LoVo (cell line): ENCODE measurements at places on chromosomes 4 and X.
A peak's percentile ranks its signal among the peaks of the same experiment; 100 is the strongest.

DNA sequence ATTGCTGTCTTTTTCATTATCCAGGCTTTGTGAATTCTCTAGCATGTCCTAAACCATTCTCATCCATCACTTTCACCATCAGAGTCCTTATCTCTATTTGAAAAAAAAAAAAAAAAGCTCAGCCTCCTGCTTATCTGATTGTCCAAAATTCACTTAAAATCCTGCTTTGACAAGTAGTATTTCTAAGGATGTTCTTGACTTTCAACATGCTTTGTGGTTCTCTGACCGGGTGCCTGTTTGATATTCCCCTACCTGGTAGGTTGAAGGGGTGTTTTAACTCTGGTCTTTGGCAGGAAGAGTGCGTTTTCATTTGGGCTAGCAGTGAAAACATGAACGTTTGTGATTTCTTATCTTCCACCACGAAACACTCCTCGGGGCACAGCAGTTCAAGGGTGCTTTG is 17.3 kb upstream of the BBS12 start:
- DNase-seq, result no peak

DNA sequence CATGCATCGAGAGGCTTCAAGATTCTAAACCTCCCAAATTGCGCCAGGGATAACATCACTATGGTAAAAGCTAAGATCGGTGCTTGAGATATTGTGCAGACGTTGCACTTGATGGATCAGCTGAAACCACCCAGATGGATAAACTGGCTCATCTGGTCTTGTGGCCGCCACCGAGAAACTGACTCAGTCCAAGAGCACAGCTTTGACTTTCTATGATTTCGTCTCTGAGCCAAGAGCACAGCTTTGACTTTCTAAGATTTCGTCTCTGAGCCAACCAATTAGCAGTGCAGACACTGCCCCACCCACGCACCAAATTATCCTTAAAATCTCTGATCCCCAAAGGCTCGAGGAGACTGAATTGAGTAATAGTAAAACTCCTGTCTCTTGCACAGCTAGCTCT is 687.2 kb downstream of the FAM133A start:
- no peak for DNase-seq

DNA sequence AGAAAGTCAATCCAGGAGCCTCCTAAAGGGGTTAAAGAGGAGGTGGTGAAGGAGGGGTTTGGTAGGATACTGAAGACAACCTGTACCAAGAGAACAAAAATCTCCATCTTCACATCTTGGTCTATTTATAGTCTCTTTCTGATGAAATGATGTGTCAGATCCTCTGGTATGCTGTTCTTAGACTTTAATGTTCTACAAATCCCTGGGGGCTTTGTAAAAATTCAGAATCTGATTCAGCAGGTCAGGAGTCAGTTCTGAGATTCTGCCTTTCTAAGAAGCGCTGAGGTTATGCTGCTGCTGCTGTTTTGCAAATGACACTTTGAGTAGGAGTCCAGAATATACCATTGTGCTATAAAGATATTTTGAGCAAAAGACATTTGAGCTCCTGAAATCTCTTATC is 172.9 kb upstream of the GLRA2 start:
- DNase-seq, result no peak

- no peak for DNase-seq
Measured at GRCh38 chr4:156615066-156615531, 356.5 kb downstream of the PDGFC start.

DNA sequence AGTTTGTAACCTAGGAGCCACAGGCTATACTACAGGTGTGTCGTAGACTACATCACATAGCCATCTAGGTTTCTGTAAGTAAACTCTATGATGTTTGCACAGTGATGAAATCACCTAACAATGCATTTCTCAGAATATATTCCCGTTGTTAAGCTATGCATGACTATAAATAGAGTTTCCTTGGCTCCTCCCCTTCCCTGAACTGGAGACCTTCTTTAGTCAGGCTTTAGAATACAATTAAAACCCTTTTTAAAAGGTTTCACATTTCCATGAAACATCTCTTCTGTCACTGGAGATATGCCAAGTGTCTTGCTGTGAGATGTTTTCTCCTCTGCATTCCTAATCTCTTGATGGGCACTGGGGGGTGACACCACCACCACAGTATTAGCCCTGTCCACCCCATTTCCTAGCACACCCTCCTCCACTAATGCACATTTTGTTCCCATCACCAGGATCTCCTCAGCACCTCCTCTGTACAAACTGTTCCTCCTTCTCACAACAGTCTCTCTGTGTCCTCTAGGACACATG is 334.6 kb upstream of the CPEB2 start:
- no peak for DNase-seq

DNA sequence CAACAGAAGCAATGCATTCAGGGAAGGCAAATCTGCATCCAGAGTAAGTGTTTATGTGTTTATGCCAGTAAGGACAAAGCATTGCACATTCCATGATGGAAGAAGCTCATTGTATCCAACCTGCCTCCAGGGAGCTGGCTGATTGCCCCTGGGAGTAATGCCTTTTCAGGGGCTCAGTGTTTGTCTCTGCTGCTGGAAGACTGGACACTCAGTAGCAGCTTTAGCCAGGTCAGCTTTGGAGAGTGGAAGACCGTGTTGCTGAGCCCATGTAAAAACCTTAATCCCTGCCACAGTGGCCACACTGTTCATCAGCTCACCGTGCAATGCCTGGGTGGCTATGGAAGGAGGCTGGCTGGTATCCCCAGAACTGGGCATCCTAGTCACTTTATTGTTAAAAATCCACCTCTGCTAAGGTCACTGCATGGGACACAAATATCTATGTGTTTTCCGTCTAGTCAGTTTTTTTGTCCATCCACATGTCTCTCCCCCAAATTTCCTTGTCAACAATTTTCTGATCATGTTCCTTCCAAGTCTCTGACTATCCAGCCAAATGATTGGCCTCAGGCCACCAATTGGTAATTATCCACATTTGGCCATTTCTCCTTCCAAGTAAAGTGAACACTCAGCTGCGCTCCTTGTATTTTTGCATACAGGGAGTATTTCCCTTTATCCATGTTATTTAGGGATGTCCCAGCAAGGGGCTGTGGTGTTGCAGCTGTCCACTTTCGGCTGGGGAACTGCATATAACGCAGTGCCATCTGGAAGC is 2044.5 kb upstream of the AGA start:
- no peak for DNase-seq

DNA sequence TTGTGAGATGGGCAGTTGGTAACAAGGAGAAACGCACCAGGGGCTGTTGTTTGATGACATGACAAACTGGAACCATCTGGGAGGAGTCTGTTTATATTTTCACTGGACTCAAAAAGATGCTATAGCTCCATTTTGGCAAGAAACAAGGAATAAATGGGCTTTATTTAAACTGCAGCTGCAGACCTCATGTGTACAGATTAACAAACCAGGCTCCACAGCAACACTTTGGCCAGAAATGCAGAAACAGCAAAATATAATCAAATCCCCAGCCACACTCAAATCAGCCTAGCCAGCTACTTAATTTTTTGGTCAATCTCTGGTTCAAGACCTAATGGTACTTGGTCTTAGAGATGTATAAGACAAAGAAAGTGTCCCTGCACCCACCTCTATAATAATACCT is 52.7 kb downstream of the ASB9 start:
- no peak for DNase-seq

- no peak for DNase-seq
Measured at GRCh38 chr4:41881981-41882624, 53.1 kb upstream of the TMEM33 start.

DNA sequence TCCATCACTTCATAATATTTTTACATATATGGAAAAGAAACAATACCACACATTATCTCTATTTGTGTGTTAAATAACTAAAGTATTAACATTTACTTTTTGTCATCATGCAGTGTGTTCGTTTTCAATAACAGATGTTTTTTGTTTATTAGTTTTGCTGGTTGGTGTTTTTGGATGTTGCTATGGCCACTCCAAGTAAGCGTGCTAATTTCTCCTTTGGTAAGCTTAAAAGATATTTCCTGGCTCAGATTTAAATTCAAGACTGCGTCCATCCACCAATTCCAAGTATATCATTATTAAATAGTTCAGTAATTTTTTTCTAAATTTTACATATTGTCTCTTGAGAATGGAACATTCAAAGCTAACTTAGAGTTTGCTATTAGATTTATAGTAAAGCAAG is 235.4 kb upstream of the IL1RAPL1 start:
- no peak for DNase-seq

DNA sequence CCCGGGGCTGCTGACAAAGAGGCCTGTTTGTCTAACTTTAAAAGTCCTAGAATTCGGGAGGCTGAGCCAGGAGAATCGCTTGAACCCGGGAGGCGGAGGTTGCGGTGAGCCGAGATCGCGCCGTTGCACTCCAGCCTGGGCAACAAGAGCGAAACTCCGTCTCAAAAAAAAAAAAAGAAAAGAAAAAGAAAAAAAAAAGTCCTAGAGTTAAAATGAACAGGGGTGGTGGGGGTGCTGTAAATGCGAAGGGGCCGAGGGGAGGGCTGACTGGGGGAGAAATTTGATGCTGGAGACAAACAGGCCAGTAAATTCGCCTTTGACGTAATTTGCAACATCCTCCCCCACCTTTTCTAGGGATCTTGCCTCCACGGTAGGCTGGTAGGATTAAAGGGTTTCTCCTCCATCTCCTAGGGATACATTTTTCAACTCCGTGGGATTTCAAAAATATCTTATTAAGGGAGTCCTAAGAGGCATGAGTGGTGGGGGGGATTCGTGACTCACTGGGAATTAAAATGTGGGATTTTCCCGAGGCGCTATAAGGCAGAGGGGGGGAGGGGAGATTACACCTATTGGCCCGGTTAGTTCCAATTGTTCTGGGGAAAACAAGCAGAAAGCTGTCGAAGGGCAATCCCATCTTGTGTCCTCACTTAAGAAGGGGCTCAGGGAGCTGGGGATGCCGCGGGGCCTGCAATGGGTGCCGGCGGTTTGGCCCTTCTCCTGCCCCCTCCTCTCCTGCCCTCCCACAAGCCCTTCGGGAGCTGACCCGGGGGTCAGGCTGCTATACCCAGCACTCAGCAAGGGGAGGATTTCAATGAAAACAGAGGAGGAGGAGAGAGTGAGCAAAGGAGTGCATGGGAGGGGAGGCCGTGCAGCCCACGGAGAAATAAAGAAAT is 3.0 kb upstream of the BCOR start:
- no peak for DNase-seq

- no peak for DNase-seq
Measured at GRCh38 chrX:53305219-53305995, 24.0 kb upstream of the IQSEC2 start.

DNA sequence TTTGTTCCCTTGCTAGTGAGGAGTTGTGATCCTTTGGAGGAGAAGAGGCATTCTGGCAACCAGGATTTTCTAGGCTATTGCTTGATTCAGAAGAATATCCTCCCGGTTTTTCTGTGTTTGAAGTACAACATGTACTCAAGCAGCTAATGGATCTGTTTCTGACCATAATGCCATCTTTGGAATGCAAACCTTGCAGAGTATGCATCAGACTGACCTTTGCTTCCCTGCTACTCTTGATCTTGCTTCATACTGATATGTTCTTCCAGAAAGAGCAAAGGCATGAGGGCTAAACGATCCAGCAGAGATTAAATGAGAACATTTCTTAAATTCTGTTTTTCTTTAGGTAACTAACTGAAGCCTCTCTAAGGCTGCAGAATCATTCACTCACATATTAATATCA is 265.4 kb upstream of the SLC7A11 start:
- DNase-seq, result no peak

DNA sequence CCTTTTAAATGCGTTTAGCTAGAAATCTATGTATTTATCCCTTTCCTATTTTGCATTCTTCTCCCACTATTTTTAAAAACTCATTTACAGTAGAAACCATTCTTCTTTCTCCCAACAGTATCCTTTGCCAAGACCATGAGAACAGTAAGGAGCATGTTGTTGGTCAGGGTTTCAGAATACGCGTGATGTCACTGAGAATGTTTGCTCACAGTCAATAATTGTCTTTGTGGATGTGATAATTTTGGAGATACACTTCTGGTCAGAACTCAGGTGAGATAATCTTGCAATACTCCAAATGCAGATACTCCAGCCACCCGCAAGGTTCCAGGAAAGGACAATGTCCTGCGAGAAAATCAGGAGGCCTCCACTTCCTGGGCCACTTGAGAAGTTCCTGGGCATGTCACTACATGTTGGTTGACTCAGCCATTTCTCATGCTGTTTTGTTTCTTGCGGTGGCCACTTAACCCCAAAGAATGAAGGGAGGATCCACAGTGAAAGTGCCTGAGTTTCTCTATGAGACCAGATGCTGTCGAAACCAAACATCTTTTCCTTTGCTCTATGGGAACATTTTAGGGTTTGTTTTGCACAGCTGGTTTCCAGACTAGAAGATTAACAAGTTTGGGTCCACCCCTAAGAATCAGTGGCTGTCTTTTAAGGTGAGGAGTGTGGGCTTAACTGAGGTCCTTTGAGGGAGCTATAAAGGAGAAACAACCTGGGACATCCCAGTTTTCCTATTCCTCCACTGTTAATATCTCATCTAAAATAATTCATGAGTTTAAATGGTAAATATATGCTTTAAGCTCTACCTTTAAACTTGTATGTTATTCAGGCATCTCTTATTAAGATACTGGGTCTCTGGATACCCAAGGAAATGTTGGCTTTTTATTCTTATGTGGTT is 116.0 kb downstream of the SOWAHB start:
- peak; percentile 86 for DNase-seq

DNA sequence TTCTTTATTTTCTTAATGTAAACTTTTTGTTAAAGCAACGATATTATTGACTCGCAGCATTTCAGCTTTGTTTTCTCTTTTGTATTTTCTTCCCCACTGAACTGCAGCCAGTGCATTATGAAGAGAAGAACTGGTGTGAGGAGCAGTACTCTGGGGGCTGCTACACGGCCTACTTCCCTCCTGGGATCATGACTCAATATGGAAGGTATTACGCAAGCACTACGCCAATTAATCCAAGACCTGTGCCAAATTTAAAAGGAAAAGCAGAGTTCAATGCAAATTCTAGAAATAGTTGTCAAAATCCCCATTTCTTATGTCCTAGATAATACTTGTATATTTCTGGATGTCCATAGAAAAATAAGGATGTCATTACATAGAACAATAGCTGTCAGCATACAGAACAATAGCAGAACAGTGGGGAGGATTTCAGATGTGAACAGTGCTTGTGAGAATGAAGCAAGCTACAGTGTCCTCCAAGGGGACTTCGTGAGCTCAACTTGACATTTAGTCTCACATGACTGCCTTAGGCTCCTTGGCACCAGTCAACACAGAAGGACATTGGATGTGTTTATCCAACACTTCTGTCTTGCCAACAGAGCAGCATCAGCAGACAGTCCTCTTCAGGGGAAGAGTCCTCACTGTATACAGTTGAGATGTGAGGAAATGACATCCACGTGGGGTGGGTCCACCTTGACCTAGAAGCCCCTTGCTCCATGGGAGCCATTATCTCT is 85.9 kb downstream of the MAOA start:
- no peak for DNase-seq
